ENCODE measurements at places on chromosomes 3 and 15.
A peak's percentile ranks its signal among the peaks of the same experiment; 100 is the strongest.

GRCh38 chr3:109900783-109901182 lies 563.4 kb upstream of the DPPA4 start:
- DNase-seq, result peak; percentile 45

GRCh38 chr3:125374996-125375941 lies at the start of gene ZNF148:
Gene ZNF148, minus strand, starts transcription at chr3:125375325. Its CDS starts 61,685 bp downstream, at chr3:125313640.
- peak; percentile 91 for DNase-seq

DNA sequence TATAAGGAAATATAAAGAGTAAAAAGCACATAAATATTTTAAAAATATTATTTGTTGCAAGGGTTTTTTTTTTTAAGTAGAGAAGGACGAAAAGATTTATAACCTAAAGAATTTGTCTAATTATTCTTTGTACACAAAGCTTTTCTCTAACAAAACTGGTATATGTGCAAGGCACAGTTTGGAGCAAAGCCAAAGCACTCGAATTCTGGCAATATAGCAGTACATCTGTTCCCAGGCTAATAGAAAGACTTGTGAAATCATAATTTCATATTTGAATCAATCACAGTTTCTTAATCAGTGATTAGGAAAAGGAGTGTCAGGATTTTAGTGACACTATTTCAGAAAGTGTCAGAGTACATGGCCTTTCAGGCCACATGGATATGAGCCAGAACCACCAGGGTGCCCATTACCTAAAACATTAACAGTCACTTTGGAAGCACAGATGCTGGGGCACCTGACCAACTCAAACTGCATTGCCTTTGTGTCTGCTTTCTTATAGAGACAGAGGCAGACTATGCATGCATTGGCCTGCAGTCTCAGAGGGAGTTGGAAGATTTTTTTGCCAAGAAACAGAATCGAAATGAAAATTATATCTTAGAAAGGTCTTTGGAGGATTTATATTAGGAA lies 651.8 kb upstream of the SGO1 start:
- peak; percentile 35 for DNase-seq

DNA sequence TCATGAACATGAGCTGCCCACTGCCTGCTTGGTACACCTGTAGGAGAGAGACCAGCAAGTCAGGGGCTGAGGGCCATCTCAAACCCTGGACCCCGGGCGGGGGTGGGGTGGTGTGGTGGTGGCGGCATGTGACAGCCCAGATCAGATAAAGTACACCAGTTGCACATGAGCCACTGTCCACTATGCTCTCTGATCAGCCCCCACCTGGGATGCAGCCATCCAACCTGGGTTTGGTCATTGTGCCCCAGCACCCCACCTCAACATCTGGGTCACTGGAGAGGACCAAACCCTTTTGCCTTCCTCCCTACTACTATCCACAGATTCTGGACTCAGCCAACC lies 3.0 kb upstream of the NCKIPSD start:
- DNase-seq, result no peak

GRCh38 chr3:159807137-159808040 lies 181.2 kb upstream of the IL12A start:
- DNase-seq, result peak; percentile 78

DNA sequence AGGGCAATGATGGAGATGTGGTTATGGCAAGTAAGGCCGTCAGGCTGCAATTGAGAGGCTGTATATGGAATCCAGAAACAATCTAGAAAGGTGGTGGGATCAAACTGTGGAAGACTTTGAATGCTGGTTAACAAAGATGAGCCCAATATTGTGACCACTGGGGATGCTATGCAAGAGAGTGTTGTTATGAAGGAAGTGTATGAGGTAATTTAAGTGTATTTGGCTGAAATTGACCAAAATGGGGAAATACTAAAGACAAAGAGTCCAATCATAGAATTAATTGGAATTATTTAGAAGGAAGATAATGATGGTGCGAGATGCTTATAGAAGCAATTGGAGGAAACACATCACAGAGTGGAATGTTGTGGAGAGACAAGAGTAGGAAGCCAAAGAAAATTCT lies 24.5 kb downstream of the BTLA start:
- DNase-seq, result no peak

DNA sequence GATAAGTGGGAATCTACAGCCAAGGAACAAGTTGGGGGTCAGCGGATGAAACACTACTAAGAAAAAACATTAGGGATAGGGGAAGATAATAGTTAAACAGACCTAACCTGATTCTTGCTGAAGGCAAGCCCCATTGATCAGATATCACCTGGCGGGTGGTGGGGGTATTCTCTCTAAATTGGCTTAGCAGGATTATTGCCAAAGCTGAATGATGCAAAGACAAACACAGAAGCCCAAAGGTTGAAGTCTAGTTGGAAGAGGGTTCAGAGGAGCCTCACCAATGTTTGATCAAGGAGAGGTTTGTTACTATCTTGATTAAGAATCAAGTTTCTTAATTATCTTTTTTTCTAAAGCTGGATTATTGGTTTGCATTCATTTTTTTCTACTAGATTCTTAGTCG lies 371.9 kb upstream of the CNTN4 start:
- DNase-seq, result no peak

DNA sequence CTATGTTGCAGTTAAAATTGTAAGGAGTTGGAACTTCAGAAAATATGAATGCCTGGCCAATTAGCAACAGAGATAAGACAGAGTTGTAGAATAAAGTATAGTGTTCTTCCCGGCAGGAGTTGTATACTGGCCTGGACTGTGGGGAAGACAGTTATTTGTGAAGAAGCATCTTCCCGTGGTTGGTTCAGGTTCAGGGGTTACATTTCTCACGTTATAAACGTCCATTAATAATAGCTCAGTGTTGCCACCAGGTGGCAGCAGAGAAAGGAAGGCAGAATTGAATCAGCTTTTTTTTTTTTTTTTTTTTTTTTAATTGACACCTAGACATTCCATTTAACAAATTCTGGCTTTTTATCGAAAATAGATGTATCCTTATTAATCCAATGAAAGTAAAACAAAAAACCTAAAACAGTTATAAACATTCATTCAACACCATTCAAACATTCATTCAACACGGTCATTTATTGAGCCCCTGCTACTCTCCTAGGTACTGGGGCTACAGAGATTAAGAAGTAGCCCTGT lies 66.4 kb upstream of the NR2E3 start:
- peak; percentile 58 for DNase-seq

- DNase-seq, result no peak
Observed at GRCh38 chr3:139597947-139598346, 58.4 kb upstream of the RBP1 start.

- no peak for DNase-seq
Observed at GRCh38 chr15:34364041-34364440, 3.0 kb downstream of the LPCAT4 start.

- DNase-seq, result no peak
Observed at GRCh38 chr3:100335434-100335833, 877 bp downstream of the NIT2 start.

- no peak for DNase-seq
Observed at GRCh38 chr3:159739969-159740368, 248.7 kb upstream of the IL12A start.

- no peak for DNase-seq
Observed at GRCh38 chr3:123374016-123374415, 74.9 kb downstream of the ADCY5 start.

- no peak for DNase-seq
Observed at GRCh38 chr15:41790756-41791546, 16.7 kb downstream of the MAPKBP1 start.

GRCh38 chr3:175932586-175932985 lies 1073.5 kb downstream of the NAALADL2 start:
- DNase-seq, result no peak

DNA sequence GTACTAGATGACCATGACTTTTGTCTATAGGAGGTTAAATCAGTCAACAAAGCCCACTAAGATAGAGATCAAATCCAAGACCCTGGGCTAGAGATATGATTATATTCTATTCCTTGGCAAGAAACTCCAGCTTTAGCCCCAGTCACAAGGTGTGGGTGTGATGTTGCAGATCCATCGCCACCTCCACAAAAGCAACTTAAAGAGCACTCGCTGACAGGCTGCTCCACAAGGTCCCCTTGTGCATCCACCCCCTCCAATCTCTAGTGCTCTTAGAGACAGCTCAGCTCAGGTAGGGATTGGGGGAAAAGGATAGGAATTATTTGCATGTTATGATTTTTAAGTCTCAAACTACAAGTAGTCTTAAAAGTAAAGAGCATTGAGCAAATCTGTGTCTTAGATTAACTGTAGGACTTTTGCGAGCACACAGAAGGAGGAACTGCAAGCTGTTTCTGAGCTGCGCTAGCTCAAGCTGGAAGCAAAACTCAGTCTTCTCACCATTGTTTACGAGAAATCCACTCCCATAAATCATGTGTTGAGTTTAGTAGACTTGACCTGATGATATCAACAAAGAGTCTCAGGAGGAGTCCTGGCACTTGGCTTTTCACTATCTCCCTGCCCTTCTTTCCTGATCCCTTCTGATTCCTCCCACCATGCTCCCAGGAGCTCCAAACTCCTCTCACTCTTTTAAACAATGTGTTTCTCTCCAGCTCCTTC lies 177.6 kb downstream of the STAC start:
- no peak for DNase-seq

- no peak for DNase-seq
Observed at GRCh38 chr15:56528136-56528535, 63.2 kb upstream of the MNS1 start.
